ENCODE measurements at places on chromosomes 3 and 15.

DNA sequence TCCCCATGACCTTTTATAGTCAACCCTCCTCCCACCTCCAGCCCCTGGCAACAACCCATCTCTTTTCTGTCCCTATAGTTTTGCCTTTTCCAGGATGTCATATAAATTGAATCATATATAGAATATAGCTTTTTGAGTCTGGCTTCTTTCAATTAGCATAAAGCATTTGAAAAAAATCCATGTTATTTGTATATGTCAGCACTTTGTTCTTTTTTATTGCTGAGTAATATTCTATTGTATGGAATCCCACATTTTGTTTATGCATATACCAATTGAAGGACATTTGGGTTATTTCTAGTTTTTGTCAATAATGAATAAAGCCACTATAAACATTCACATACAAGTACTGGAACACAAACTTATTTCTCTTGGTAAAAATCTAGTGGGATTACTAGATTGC is 58.0 kb upstream of the SSR3 start:
- no peak for DNase-seq

DNA sequence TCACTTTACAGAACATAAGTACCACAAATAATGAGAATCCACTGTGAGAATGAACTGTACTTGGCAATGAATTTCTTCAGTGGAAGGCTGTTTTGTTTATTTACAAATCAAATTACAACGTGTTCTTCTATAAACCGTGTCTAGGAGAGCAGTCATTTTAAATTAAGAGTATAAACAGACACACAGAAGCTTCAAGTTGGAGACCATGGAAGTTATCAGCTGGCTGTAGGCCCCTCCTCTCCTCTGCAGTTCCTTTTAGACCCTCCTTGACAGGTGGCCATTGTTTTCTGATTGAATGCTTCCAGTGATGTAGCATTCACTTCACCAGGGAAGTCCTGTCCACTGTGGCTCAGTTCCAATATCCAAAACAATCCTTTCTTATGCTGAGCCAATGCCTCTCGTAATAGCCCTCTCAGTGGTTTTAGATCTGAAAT is 7.3 kb upstream of the MAPK6 start:
- no peak for DNase-seq

DNA sequence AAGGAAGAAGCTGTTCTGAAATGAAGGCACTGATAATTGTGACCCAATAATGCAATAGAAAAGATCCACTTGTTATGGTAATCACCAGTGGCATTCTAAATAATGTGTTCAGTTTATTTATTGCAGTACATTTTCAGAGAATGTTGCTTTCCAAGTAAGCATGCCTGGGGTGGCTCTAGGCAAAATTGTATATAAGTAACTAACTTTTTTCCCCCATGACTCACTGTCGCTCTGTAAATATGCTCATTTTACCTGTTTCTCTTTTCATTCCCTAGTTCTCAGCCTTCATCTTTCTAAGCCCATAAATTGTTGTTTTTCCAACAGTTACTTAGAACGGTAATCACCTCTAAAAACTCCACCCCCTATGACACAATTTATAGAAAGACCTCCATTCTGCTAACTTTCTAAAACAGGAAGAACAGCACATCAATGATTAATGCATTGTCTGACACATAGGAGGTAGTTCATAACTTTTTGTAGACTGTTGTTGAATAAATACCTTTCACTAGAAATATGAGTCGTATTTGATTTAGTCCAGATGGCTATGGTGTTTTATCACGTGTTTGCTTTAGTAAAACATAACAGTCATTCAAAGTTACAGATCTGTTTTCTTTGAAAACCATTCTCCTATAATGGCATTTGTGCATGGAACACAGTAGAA is 143.1 kb downstream of the LSAMP start:
- DNase-seq = no peak

GRCh38 chr3:46269556-46269955 is 27.3 kb downstream of the CCR3 start:
- DNase-seq = no peak

Data from stimulated activated CD4-positive, alpha-beta T cell treated with anti-CD3 and anti-CD28 coated beads, Interleukin-1b, Interleukin-23, amount 100 ng/mL, for 24 hours (primary cell).